Heart left ventricle (tissue), 16 donors: ENCODE measurements at places on chromosomes 4 and X. TPM values are rescaled to one million over a fixed set of nuclear protein-coding genes. Genes with fewer than 3 reads are reported as not detected.

GRCh38 chr4:1309261-1310010 is 19.7 kb downstream of the MAEA start:
- H3K27ac ChIP-seq: peak overlapping the region; percentile 68
- H3K36me3 ChIP-seq: peaks cover 37% of the 10 kb centered on the region
- no peaks in the 10 kb centered on the region for H3K27me3 ChIP-seq
- DNase-seq: peak; percentile 92

GRCh38 chr4:114028071-114028470 is 48.6 kb upstream of the ARSJ start:
- H3K27ac ChIP-seq: no peak overlapping the region
- no peak overlapping the region for H3K4me3 ChIP-seq

- H3K4me1 ChIP-seq: no peaks in the 10 kb centered on the region
- H3K27me3 ChIP-seq: no peaks in the 10 kb centered on the region
- no peak for DNase-seq
- no peak overlapping the region for H3K4me3 ChIP-seq
- H3K36me3 ChIP-seq: no peaks in the 10 kb centered on the region
Observed at GRCh38 chr4:31768756-31769155, 1048.6 kb downstream of the PCDH7 start.

DNA sequence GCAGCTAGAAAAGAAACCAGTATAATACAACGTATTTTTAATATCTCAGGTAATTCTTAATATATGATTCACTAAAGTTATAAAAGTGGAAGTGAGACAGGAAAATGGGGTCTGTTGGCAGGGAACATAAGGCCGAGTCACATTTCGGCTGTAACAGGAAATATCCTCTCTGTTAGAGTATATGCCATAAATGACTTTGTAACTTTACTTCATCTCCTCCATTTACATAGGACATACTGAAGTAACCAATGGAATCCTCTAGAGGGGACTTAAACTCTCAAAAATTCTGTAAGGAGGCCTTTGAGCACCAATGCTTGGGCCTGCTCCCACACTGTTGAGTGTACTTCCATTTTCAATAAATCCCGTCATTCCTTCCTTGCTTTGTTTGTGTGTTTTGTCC is 71.3 kb downstream of the ANKRD17 start:
- H3K27ac ChIP-seq: no peak overlapping the region
- H3K36me3 ChIP-seq: peaks cover 4% of the 10 kb centered on the region
- peaks cover 4% of the 10 kb centered on the region for H3K4me1 ChIP-seq
- DNase-seq: no peak
- no peak overlapping the region for H3K4me3 ChIP-seq

- no peak overlapping the region for H3K4me3 ChIP-seq
- no peak for DNase-seq
- no peaks in the 10 kb centered on the region for H3K36me3 ChIP-seq
Observed at GRCh38 chr4:144174401-144175067, 34.0 kb upstream of the GYPA start.

DNA sequence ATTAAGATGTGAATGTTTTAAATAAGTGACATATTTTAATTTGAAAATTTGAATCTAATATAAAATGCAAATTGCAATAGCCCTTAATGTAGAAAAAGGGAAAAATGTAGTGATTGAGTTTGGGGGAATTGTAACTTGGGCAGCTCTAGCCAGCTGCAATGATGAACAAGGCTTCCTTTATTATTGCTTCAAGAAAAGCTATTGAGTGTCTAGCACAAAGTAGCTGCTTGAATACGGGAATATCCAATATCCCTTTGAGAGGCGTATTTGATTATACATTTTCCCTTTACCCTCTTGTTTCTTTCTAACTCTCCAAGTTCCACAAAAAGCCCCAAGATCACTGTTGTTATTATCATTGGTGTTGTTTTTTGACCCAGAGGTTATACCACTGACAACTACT is 21.8 kb downstream of the IL1RAPL1 start:
- no peaks in the 10 kb centered on the region for H3K36me3 ChIP-seq
- no peak overlapping the region for H3K27ac ChIP-seq
- no peaks in the 10 kb centered on the region for H3K4me1 ChIP-seq
- H3K27me3 ChIP-seq: no peaks in the 10 kb centered on the region
- no peak for DNase-seq
- H3K4me3 ChIP-seq: no peak overlapping the region

EREG gene
- not detected for total RNA-seq

POU3F4 gene
- total RNA-seq: not detected

CXCL10 gene
- total RNA-seq: 0.47 TPM

RPL34 gene
- 370 TPM for total RNA-seq

CSAG3 gene
- total RNA-seq: not detected
